ENCODE measurements at places on chromosomes 4 and X.

- no peak for DNase-seq
These were observed 163.6 kb downstream of the DCHS2 start for GRCh38 chr4:154328030-154328429.

DNA sequence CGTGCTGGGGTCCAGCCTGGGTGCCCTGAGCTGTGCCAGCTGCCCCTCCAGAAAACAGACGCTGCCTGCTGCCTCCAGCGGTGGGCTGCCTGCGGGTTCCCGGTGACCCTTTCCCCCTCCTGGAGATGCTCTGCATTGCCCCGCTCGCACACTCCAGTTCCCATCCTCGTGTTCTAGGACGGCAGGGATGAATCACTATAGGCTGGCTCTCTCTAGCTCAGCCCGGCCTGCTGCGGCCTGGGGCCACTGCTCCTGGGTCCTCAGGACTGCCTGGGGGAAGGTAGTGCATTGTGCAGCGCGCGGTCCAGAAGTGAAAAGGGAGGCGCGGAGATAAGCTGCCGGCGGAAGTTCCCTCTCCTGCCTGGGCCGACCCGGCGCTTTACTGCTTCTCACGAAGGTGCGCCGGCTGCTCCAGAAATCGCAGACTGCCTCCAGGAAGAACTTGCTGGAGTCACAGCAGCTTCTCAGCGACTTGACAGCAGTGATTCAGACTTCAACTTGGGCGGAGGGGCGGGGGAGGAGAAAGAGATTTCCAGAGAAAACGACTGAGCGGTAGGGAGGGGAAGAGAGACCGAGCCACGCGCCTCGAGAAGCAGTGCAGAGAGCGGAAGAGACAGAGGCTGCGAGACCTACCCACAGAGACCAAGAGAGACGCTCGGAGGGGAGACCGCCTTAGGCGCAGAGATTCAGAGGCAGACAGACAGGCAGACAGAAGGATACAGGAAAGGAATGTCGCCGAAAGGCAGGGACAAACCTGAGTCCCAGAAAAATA, 6.7 kb upstream of the MSX1 start:
- DNase-seq: peak; percentile 38

- no peak for DNase-seq
These were observed 5.3 kb upstream of the APELA start for GRCh38 chr4:164871673-164872072.

DNA sequence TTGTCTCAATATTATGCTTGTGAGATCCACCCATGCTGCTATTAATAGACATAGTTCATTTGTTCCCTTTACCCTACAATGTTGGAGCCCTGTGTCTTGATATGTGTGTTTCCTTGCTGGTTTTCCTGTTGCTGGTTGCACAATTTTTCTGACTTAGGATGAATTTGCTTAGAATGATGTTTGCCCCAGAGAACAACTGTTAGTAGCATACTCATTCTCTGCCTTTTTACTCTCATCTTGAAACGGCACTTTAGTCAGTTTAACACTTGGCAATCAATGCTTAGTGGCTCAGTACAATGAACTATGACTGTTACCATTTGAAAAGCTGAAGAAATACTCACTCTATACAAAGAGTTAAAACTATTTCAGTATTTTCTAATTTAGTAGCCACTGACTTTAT, 158.8 kb upstream of the NDST4 start:
- DNase-seq: peak; percentile 81

DNA sequence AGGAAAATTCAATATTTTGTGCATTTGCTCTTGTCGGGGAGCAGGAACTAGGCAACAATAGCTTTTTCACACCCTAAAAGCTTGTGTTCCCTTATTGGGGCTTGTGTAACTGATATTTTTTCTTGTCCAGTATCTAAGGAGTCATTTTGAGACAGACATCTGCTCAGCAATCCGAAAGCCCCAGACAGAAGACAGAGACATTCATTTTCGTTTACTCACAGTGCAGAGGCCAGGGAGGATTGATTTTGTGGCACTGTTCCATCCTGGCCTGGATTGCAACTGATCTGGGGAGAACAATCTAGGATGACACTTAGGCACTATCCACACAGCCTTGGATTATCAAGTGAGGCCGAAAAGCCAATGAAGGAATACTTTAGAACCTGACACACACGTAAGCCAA, 27.4 kb upstream of the PLAC1 start:
- no peak for DNase-seq

GRCh38 chr4:185839194-185839712, 27.3 kb upstream of the SORBS2 start:
- no peak for DNase-seq

DNA sequence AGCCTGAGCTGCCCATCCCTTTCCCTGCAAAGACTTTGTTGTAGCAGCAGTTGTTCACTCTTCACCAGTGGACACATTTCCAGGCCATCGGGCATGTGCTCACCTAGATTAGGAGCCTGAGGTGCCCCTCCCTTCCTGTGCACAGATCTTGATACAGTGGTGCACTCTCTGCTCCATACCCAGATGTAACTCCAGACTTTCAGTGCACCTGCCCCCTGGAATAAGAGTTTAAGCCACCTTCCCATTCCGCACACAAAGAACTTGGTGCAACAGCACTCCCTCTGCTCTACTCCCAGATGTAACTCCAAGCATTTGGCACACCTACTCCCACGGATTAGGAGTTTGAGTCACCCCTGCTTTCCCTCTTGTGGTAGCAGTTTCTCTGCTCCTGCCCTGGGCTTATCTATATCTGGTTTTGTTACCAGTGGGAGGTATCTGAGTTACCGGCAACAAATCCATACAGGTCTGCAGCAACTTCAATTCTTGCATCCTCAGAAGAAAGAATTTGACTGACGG, 36.0 kb upstream of the PLK4 start:
- DNase-seq: no peak

- DNase-seq: no peak
These were observed 114.4 kb downstream of the FRAS1 start for GRCh38 chr4:78171482-78171881.

DNA sequence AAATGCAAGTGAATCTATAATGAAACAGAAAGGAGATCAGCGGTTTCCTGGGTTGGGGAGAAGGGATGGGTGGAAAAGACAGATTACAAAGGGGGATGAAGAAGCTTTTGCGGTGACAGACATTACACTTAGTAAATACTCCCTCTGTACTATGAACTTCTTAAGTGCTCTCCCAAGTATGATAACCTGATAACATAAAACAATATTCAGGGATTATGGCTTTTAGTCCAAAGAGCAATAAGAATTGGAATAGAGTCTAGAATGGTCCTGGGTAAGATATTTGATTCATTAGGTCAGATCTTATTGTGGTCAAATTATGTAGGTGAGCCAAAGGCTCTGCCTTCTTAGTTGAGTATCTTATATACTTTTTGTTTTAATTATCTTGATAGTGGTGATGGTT, 9.2 kb downstream of the LRRC66 start:
- no peak for DNase-seq

GRCh38 chr4:166308647-166309046, 435.6 kb downstream of the TLL1 start:
- DNase-seq: no peak

DNA sequence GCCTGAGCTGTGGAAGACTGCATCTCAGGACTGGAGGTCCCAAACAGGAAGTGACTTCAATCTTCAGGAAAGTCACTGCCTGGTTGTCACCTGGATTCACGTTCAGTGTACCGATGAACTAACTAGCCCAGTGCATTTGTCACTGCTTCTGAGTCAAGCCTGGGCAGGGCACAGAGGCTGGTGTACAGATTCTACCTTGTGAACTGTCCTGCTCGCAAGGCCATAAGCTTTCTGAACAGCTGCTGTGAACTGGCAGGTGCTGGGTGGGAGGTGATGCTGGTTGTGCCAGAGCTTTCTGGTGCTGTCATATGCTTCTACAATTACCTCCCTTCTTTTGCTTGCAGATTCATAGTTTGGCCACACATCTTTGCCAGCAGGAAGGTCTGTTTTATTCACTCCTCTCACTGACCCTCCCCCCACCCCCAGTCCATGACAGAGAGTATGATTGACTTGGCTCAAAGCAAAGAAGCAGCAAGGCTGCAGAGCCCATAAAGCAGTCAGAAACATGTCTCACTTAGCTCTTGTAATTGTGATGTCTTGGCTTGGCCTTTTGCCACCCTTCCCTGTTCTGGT, 40.5 kb downstream of the ZCCHC12 start:
- DNase-seq: no peak

DNA sequence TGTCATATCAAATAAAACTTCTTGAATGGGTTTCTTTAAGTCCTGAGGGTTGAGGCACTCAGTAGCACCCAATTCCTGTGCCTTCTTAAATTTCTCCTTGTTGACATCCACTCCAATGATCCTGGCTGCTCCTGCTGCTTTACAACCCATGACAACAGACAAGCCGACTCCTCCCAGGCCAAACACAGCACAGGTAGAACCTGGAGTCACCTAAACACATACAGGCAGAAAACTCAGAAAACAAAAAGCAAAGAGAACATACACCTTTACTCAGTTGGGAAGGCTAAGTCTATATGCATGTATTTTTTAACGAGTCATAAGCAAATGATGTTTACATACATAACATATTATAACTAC, 10.3 kb downstream of the ADH6 start:
- no peak for DNase-seq

DNA sequence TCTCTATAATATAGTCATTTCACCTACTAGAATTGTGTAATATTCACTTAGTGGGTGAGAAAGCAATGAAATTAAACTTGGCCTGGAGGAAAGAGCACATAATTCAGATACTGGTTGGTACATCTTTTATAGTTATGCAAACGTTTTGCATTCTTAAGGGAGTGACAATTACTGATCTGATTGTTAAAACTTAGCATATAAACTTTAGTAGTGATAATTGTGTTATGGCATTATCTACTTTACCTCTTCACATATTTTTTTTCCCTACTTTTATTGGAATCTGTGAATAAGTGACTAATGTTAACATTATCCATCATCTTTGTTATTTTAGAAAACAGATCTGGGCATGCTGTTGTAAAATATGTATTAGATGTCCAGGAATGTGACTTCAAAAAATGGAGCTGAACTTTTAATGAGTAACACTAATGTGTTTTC, 217.4 kb upstream of the GIMD1 start:
- no peak for DNase-seq

GRCh38 chr4:5988086-5988845, 30.0 kb downstream of the C4orf50 start:
- DNase-seq: no peak
